ENCODE measurements at places on chromosomes 3 and 15.

GRCh38 chr15:98753726-98754656 lies 105.7 kb downstream of the IGF1R start:
- DNase-seq, result no peak

GRCh38 chr3:129429080-129429451 lies 630 bp upstream of the EFCAB12 start:
- DNase-seq, result no peak

- no peak for DNase-seq
These were observed 31.4 kb downstream of the GPD1L start for GRCh38 chr3:32137870-32138269.

GRCh38 chr15:88571852-88572259 lies 25.4 kb upstream of the DET1 start:
- no peak for DNase-seq

GRCh38 chr3:148816981-148817525 lies 10.6 kb upstream of the CPB1 start:
- peak; percentile 1 for DNase-seq

GRCh38 chr15:70726753-70727152 lies 36.6 kb downstream of the UACA start:
- no peak for DNase-seq

DNA sequence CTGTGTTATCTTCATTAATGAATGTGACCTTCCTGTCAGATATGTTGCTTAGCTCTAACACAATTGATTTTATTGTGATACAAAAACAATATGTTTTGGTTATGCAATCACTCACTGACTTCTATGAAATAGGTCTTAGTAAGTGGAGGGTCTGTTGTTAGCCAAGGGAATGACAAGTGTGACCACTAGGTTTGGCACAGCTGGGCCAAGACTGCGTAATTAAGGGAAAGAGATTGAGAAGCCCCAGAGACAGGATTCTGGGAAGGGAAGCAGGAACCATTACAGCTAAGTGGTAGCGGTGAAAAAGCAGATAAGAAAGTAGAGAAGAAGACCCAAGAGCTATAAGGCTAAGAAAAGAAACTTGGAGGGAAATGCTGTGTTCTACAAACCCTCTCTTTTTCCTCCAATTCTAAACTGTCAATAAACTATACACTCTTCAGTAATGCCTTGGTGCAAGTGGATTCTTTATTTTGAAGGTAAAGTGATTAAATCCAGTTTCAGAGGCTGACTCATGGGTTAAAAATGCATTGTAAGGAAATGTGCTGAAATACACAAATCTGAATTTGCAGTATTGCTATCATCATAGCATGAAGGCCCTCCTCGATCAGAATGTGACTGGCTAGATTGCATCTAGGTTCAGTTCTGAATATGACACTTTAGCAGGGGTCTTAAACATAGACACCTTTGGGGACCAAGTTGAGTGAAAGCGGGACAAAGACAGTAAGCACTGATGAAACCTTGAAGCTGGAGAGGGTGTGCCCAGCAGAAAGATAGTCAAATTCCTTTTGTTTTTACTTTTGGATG lies 26.1 kb downstream of the KCNMB2 start:
- DNase-seq, result no peak

GRCh38 chr3:52857133-52857532 lies 22.3 kb upstream of the MUSTN1 start:
- DNase-seq, result no peak

GRCh38 chr15:73336756-73337155 lies 32.0 kb downstream of the HCN4 start:
- no peak for DNase-seq

DNA sequence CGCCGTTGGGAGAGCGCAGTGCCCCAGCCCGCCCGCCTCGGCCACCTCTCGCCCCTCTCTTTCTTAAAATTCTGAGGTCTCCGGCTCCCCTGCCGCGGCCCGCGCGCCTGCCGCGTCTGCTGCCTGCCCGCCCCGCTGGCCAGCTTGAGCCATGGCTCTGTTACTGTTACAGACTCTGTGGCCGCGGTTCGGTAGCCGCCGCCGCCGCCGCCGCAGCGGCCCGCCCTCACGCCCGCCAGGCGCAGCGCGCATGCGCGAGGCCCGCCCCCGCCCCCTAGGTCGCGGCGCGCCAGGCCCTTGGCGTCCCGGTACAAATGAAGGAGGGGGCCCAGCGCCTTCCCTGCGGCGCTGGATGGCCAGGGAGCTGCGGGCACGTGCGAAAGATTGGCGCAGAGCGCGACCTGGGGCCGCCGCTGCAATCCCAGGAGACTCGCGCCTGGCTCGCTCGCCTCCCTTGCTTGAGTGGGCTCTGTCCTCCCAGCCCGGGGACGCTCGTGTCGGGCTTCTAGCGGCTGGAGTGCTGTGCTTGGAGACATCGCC lies at the start of gene ONECUT1:
ONECUT1 (minus strand) TSS at position 168 of the 540 bp plus-strand sequence. CDS start 452 bp downstream, outside the sequence.
- no peak for DNase-seq

DNA sequence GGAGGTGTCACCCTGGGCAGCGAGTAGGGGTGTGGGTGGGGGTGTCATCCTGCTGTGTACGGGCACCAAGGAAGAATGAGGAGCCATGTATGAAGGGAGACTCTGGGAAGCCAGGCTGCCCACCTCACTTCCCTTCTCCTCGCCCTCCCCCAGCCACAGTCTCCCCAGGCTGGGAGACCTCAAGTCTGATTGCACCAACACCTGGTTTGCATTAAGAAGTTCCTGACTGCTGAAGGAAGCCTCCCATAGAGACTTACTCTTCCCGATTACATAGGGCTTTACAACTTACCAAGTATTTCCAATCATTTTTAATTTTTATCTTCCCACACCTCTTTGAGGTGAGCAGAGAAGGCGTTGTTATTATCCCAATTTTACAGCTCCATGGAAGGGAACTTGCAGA lies 29.5 kb upstream of the SMAD3 start:
- no peak for DNase-seq

DNA sequence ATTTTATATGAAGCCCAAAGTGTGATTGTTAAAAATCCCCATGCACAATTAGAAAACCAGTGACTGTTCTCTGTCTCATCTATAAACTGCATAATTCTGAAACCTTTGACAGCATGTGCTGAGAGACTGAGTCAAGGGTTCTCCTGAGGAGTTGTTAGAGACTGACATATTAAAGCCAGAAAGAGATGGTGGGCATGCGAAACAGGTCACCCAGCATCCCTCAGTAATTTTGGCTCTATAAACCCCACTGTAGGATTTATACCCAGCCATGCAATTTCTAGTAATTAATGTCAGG lies 3.6 kb downstream of the VGLL3 start:
- no peak for DNase-seq

- DNase-seq, result no peak
These were observed 2.3 kb downstream of the RARB start for GRCh38 chr3:25430287-25430934.

DNA sequence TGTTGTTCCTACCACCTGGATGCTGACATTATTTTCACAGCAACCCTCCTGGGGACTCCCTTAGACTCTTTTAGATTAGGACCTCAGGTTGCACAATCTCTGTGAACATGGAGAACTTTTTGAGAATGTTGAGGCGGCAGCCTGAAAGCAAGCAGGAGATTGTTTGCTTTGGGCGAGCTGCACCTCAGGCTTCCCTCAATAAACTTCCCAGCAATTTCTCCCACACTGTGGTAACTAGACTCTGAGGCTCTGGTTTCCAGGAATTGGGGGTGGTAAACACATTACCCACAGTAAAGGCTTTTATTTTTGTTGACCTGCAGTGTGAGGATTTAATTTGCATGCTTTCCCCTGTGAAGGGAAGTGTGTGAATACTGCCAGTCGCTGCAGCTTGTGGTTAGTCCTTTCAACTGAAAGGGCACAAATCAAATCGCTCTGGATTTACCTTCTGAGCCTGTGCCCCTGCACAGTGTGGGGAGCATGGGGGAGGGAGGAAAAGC lies 35.2 kb upstream of the SIAH2 start:
- no peak for DNase-seq

GRCh38 chr3:187012609-187013051 lies 82.3 kb downstream of the ST6GAL1 start:
- DNase-seq, result peak; percentile 55

GRCh38 chr15:28125673-28126651 lies 26.8 kb upstream of the OCA2 start:
- peak; percentile 8 for DNase-seq

- DNase-seq, result no peak
These were observed 209.4 kb downstream of the RPLP1 start for GRCh38 chr15:69661871-69662644.

DNA sequence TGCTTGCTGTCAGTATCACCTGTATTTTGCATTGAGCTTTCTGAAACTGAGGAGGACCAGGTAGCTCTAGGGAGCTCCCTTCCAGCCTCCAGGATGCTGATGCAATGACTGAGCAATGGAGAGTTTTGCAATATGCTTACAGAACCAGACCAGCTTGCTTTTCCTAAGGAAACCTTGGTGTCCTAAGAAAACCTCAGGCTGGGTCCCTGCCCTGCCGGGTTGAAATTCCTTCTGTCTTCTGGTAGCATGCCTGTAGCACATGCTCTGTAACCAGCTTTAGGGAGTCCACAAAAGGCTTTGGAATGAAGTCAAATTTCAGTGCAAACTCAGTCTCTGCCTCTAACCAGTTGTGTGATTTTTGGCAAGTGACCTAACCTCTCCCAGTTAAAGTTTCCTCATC lies 65.8 kb upstream of the GSK3B start:
- peak; percentile 28 for DNase-seq

GRCh38 chr3:56453011-56453410 lies 15.3 kb downstream of the ERC2 start:
- no peak for DNase-seq

DNA sequence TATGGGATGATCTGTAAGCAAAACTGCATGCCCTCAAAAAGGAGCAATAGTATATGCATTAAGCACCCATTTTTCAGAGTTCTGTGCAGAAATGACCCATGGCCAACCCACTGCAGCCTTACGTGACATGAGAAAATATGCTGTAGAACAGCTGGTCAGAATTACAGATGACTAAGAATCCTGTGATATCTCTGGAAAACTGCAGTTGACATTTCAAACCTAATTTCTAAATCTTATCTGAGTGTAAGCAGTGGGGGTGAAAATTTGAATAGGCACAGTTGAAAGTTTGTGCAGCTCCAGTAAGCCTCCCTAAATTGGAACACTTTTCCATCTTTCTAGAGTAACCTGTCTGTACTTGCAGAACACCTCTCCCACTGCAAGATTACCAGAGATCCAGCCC lies 28.7 kb upstream of the COL6A6 start:
- DNase-seq, result no peak

DNA sequence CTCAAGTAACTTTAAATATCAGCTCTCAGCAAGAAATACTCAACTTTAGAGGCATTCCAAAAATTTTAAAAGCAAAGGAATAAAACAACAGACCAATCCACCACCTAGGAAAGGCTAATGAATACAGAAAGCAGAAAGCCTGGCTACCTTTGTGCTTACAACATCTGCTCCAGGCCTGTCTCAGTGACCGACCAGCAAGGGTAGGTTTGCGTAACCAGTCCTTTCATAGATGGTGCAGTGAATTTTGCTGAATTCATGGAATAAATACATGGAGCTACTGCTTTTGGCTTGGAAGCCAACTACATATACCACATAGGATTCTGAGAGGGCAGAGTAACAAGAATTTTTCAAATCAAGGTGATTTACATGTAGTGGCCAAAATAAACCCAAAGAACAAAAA lies 27.2 kb downstream of the ETV5 start:
- DNase-seq, result no peak

GRCh38 chr3:188241883-188242282 lies 87.9 kb downstream of the LPP start:
- no peak for DNase-seq

DNA sequence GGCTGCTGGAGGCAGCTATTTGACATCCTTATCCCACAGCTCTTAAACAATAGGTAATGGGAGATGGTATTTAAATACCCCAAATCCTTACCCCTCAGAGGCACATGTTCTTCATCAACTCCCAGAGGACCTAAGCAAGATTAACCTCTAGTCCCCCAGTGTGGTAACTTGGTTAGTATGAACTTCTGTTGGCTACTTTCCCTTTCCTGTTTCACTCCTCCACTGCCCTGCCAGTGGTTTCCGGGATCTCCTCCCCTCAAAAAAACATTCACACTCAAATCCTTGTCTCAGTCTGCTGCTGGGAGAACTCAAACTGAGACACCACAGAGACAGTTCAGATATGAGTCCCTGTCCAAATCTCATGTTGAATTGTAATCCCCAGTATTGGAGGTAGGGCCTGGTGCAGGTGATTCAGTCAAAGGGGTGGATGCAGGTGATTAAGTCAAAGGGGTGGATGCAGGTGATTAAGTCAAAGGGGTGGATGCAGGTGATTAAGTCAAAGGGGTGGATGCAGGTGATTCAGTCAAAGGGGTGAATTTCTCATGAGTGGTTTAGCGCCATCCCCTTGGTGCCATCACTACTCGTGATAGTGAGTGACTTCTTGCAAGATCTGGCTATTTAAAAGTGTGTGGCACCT lies 335.0 kb upstream of the CTNNB1 start:
- DNase-seq, result no peak

DNA sequence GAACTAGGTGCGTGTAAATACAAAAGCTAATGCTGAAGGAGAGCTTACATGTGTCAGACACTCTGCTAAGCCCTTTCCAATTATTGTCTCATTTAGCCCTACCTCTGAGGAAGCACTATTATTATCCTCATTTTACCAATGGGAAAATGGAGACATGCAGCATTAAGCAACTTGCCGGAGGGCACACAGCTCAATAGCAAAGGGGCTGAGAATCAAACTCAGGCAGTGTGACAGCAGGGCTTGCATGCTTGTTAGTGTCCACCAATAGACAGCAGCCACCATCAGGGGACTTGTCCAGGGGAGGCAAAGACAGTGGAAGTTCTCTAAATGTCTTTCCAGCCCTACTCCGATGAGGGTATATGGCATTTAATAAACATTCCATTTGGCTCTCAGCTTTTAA lies 548.6 kb downstream of the MAGI1 start:
- no peak for DNase-seq

GRCh38 chr15:79341396-79341795 lies 30.5 kb downstream of the TMED3 start:
- no peak for DNase-seq

GRCh38 chr15:64855205-64855975 lies 13.7 kb downstream of the PLEKHO2 start:
- no peak for DNase-seq

DNA sequence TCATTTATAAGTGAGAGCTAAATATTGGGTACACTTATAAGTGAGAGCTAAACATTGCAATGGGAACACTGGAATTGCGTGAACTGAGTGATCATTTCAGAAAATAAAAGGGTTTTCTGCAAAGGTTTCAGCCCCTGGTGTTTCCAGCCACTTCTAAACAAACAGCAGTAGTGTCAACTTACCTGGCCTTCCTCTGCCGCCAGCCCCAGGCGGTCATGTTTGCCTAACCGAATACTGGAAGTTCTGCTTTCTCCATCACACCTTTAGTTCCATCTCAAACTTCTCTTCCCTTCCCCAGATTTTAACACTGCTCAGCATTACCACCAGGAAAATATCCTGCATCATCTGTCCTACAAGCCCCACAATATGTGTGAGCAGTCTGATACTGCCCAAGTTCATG lies 58.6 kb downstream of the MRPL3 start:
- DNase-seq, result no peak

DNA sequence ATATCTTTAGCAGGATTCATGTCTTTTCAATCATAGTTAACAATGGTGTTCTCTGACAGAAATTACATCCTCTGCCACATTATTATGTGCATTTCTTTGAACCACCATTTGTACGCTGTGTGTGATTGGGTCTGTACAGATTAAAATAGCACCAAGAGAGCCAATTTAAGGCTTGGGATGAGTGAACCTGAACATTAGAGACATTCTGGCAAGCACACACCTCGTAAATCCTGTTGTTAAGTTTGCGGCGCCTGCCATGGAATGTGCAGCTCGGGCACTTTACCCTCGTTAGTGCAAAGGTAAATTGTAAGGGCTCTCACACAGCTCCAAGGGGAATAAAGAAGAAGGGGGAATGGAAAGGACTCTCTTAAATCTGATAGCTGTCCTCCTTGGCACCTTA lies 482.4 kb upstream of the DPPA4 start:
- DNase-seq, result no peak

Data from NCI-H2029 (cell line).